GM23338 (cell line): ENCODE measurements at places on chromosomes 5 and 9. TPM values are rescaled to one million over a fixed set of nuclear protein-coding genes. Genes with fewer than 3 reads are reported as not detected.

DNA sequence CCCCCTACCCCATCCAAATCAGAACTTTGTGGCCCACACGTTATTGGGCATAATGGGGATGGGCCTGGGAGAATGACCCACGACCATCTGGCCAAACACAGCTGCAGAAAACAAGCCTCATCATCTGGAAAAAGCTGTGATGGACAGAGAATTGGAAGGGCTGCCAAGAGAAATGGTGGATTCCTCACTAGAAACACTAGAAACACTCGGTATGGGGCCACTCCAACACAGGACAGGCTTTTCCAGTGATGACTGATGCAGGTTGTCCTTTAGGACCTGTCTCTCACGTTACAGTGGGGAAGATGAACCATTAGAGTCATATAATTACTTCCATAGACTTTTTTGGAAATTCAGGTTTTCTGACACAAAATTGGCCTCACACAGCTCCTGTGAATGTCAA lies 172.4 kb upstream of the TARS1 start:
- DNase-seq: no peak

DNA sequence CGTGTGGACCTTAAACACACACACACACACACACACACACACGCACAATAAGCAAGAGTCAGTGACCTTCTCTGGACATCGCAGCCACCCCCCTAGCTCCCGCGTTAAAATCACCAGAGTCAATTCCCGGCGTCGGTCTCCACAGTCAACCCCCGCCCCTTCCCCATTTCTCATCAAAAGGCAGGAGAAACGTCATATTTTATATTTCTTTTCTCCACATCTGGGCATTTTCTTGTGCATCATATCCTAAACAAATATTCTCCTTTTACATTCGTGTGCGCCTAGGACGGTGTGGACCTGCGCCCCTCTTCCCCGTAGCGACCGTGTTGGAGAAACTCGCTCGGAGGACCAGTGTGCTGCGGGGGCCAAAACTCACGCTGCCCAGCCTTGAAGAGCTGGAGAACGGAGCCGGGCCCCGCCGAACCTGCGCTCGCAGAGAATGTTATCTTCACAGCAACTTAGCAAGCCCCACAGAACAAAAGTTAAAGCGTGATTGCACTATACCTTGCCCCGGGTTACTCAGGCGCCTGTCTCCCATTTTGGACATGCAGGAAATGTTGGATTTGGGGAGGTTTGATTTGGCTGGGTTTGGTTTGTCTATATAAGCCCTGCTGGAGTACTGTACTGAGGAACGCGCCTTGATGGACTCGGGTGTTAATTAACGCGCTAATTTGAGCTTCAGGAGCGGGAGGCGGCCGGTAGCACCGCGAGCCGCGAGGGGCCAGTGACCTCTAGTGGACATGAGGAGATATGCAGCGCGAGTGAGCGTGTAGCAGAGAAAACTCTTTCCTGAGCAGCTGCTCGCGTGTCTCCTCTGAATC lies 192.4 kb downstream of the MEF2C start:
- DNase-seq: peak; percentile 82

DNA sequence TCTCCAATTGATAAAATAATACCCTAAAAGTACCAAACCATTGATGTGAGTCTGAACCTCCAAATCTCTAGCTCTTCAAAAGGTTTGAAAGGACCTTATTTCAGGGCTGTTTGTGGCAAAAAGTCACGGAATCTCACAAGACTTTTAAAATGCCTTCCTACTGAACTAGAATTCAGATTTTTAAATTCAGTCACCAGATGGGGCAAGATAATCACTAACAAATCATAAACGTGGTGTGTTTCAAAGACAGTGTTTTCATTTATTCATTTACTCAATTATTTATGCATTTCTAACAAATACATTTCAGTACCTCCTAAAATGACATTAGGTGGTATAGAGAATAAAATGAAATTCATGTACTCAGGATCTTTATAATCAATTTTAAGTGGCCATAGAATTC lies 68.2 kb upstream of the SMC2 start:
- no peak for DNase-seq

DNA sequence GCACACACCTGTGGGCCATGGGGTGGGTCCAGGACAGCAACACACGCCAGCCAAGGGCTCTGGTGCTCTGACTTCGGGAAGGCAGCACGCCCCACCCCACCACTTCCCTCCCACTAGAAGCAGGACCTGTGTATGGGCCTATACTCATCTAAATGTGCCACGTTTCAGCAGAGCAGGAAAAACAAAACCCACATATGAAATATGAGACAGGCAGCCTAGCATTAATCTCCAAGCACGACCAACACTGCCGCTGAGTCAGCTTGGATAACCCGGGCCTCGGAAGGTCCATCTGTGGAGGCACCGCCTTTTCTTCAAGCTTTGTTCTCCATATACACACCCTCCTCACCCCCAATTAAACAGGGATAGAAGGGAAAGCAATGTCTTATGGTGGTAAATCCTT lies 203.1 kb downstream of the ROR2 start:
- DNase-seq: no peak

DNA sequence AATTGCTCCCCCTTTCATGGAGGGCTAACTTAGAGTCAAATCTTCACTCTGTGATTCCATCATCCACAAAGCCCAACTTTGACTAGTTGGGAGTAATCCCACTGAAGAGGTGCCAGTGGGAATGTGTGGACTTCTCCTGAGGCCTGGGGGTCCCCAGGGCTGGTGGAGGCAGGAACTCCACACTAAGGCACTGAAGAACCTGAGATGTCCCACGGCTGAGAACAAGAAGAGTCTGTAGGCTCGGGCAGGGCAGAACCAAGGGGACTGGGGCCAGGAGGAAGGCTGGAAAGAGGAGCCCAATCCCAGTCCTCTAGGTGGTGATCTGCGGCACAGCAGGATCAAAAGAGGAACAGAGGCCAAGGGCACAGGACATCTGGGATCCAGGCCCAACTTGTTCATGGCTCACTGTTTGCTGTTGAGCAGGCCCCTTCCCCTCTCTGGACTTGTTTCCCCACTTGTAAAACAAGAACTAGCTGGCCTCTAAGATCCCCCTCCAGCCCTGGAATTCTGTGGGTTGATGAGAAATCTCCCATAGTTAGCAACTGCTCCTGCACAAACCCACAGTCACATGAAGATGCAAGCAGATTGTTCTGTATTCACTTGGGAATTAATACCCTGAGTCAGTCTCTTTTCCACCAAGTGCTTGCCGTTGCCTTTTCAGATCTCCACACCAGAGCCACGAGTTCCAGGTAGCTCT lies 32.7 kb upstream of the ALDH1B1 start:
- DNase-seq: no peak

DNA sequence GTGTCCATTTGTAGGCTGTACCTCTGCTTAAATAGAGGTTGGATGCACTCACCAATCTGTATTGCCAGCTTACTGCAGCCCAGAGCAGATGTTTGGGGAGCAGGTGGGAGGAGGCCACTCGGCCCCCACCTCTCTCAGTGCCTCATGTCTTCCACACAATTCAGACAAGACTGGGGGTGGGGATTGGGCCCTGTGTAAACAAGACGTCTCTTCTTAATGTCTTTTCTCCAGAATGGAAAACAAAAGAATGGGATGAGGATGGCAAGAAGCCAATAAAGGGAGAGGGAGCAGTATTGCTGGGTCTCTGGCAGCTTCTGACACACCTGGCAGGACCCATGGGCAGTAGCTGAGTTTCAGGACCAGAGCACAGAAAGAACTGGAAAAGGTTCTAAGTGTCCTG lies 64.9 kb downstream of the SIL1 start:
- no peak for DNase-seq

- DNase-seq: no peak
Measured at GRCh38 chr9:135349212-135350002, 130.2 kb upstream of the PPP1R26 start.

DNA sequence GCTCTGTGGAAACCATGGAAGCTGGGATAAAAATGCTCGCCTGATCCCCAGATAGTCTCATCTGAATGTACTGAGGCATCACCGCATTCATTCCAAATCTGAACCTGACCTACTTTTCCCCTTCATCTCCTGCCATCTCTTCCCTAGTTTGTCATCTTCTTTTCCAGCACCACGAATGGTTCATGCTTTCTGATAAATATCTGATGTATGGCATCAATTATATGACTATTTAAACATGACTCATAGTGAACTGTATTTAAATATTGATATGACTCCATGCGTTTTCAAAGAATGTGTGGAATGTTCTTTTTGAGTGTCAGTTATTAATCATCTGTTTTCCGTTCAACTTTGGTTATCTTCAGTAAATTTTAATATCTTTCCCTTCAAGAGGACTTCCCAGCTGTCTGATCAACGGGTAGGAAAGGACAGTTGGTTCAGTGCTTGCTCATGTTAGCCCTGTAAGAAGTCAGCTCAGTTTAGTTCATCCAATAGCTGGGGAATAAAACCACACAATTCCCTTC lies 21.1 kb downstream of the BASP1 start:
- DNase-seq: no peak

GRCh38 chr5:41770799-41771198 lies 99.4 kb downstream of the OXCT1 start:
- no peak for DNase-seq

GRCh38 chr5:172636279-172637050 lies 4.6 kb upstream of the NEURL1B start:
- DNase-seq: no peak

DNA sequence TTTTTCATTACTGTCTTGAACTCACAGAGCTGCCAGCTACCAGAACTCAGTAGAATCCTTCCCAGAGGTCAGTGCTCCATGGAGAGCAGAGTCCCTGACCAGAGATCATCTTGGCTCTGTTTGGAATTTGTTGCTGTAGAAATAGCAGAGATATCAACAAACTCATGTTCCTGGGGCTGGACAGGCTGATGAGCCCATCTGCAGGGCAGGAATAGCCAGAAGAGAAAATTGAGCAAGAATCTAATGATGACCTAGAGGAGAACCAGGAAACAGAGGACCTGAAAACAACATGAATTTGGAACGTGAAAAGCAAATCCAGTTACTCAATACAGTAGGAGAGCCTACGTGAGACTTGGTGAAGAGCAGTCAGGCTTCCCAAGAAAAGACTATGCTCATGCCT lies 437.8 kb downstream of the PLK2 start:
- no peak for DNase-seq

- no peak for DNase-seq
Measured at GRCh38 chr5:42631241-42631640, 125.4 kb upstream of the CCDC152 start.

- no peak for DNase-seq
Measured at GRCh38 chr5:97915106-97915505, 732.1 kb upstream of the RIOK2 start.

DNA sequence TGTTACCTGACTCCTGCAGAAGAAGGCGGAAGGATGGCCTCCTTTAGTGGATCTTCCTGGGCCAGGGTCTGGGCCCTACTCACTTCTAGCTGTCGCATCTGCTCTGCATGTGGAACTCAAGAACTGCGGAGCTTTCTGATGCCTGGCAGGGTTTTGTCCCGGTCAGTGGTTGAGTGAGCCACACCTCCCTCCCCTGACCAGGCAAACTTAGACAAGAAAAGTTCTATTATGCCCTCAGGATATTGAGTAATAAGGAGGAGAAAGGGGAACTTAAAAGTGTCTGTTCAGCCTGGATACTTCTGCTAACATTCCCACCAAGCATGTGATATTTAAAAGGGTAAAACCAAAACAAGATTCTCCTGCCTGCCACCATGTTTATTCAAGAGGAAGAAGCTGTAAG lies at the start of gene FYB1:
TSS of gene FYB1 (minus strand) at position 127 of the 400 bp plus-strand sequence. CDS start 16,603 bp downstream, outside the sequence.
- no peak for DNase-seq

GRCh38 chr5:58060996-58061395 lies 398.9 kb downstream of the PLK2 start:
- no peak for DNase-seq

DNA sequence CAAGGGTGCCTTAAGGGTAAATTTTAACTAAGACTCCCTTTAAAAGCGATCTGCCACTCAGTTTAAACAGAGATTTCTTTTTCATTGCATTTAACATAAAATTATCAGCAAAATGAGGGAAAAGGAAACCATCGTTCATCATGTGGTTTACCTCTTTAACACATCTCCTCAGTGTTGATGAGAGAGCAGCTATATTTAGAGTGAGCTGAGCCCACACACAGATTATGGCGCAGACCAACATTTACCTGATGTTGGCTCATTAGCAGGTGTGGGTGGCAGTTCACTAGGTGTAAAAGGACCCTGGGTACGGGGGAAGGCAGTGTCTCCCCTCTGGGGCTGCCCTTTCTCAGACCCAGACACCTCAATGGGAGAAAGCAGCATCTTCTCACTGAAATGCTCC lies 149.8 kb downstream of the ENTREP1 start:
- DNase-seq: no peak

GRCh38 chr9:80078826-80079225 lies 507.1 kb downstream of the TLE4 start:
- no peak for DNase-seq

GRCh38 chr5:54659700-54660131 lies 142.2 kb downstream of the SNX18 start:
- DNase-seq: no peak

DNA sequence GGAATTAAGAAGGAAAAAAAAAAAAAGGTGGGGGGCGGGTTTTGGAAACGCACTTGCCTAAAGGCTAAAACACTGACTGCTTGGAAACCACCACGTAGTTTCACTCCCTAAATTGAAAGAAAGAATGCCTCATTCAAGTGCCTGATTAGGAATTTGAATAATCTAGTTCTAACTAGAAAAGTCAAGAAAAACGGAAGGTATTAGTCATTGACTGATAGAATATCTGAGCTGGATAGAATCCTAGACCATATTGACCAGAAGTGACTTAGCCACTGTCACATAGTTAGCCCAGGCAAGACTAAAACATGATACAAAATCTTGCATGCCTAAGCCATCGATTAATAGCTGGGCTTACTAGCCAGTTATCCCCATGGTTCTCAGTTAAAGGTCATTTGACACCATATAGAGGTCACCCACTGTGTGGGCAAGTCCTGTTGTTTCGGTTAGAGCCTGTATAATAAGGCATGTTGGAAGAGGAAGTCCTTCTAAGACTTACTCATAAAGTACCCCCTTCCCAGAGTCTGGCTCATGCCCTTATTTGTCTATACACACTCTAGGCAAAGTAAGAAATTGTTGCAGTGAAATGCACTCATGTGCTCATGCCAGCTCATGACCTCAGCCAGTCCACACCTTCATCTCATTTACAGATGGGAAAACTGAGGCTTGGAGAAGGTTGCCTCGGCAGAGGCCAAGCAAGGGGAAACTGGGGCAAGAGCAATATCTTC lies 40.2 kb downstream of the SH3RF2 start:
- DNase-seq: no peak

TRIM7 gene
- 0.37 and 0.53 TPM in 2 replicates for polyA plus RNA-seq

DOK3 gene
- 2.2 and 2.8 TPM in 2 replicates for polyA plus RNA-seq

TSSK1B gene
- polyA plus RNA-seq: not detected in 2 replicates

CD72 gene
- polyA plus RNA-seq: 4.6 and 4.7 TPM in 2 replicates

MIER3 gene
- polyA plus RNA-seq: 10.1 and 12.0 TPM in 2 replicates

NACC2 gene
- 3.2 and 3.8 TPM in 2 replicates for polyA plus RNA-seq

TMEFF1 gene
- 6.6 and 12.8 TPM in 2 replicates for polyA plus RNA-seq

ELAVL2 gene
- 15.3 and 18.6 TPM in 2 replicates for polyA plus RNA-seq
